Suppressor macrophage treated with lipopolysaccharide for 1 hour (primary cell): ENCODE measurements at places on chromosomes 2 and 18.
A peak's percentile ranks its signal among the peaks of the same experiment; 100 is the strongest.

DNA sequence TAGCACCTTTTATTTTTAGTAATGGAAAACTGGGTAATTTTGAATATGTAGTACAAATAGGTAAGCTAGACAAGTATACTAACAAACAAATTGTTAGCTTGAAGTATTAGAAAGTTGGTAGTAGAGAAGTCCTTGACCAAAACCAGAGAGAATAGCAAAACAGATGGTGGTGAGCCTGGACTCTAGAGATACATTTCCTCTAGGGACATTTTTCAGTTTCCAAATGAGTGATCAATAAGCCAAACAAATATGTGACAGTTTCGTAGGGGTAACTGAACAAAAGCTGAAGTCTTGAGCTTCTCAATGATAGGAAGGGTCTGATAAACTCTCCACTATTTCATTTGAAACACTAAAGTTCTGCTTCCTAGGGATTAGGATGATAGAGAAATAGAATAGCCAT is 692.0 kb upstream of the FAM98A start:
- DNase-seq, result no peak

DNA sequence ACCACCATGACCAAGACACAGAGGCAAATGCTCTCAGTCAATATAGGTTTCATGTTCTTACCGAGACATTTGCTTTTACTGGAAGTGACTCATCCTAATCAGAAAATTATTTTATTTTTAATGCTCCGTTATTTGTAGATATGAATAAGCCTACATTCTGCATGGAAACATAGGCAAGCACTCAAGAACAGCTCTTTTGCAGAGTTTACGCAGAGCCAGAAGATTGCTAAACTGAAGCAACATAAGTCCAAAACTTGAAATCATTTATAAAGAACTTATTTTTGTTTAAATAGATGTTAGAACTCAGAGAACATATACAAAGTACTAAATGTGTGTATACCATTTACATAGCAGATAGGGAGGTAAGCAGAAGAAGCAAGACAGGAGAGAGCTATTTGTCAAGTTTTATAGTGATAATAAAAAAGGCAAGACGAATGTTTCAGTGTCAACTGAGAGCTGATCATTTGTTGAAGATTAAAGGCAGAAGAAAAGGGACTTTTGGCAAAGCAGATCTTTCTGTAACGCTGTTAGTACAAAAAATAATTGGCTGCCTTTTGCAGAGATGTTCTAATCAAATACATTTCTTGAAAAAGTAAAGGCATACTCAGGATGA is 12.4 kb upstream of the PPP1R1C start:
- DNase-seq, result no peak

- no peak for DNase-seq
These were observed 138.4 kb upstream of the CCDC68 start for GRCh38 chr18:55097456-55098170.

GRCh38 chr18:79857082-79857671 is 59.4 kb downstream of the KCNG2 start:
- DNase-seq, result no peak

DNA sequence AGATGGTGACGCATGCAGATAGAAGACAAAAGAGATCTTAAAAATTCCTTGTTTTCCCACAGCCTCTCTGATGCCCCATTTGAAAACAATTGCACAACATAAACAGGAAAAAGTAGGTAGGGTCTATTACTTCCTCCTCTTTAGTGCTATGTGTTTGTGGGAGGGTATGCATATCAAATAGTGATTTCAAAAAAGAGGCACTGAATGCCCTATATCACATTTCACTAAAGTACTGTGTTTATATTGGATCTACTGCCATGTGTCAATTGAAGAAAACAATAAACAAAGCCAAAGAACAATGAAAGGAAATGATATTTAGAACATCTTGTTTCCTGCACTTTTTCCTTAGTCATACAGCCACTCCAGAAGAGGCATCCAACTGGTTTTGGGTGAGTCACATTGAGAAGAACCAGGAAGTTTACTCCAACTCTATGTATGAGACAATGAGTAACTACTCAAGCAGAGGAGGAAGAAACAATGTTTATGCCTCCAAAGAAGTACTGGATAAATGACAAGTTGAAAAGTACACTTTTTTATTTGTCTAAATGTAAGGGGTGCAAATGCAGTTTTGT is 583.6 kb downstream of the FBXO15 start:
- DNase-seq, result no peak

GRCh38 chr2:42906557-42907411 is 114.4 kb upstream of the HAAO start:
- DNase-seq, result peak; percentile 53

DNA sequence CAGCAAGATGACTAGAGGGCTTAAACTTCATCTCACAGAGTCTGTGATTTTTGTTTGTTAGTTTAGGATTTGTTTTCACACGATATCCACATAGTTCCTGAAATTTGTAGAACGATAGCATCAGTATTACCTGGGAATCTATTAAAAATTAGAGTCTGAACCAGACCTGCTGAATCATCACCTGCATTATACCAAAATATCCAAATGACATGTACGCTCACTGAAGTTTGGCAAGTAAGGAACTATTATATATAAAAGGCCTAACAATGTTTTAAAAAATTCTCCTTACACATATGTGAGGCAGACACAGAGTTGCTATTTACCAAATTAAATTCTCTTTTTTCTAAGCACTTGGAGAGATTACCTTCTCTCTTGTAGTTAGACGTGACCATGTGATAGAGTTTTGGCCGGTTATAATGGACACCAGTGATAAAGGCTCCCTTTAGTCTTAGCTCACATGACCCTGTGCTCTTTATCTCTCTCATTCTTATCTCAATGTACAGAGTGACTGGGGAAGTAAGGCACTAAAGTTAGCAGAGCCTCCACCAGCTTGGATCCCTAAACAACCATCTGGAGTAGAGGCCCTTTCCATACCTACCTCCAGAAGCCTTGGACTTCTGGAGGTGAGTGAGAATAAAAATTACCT is 363.1 kb downstream of the DSC3 start:
- no peak for DNase-seq

DNA sequence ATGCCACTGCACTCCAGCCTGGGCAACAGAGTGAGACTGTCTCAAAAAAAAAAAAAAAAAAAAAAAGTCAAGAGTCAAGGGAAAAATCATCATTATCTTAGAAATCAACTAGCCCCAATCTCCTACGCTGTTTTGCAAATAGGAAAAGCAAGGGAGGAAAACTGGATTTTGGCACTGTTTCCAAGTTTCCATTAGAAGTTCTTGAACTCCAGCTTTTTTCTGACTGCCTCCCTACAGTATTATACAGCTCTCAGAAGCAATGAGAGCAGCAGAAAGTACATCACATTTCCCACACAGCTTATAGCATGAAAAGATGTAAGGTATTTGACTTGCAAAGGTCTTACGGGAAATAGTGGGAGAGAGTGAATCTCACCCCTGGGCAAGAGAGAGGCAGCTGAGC is 127.8 kb downstream of the OSR1 start:
- DNase-seq, result no peak
